ENCODE measurements at places on chromosomes 4 and X. TPM values are rescaled to one million over a fixed set of nuclear protein-coding genes. Genes with fewer than 3 reads are reported as not detected.

- no peak for DNase-seq
Measured at GRCh38 chrX:118665204-118665603, 62.2 kb upstream of the IL13RA1 start.

- no peak for DNase-seq
Measured at GRCh38 chrX:134369576-134369975, 90.4 kb upstream of the HPRT1 start.

GRCh38 chr4:158428242-158428641, 93.4 kb upstream of the RXFP1 start:
- DNase-seq, result no peak

The NAP1L2 gene
- total RNA-seq, result not detected

Data from PC-9 (cell line).